ENCODE measurements at places on chromosomes 4 and X.
A peak's percentile ranks its signal among the peaks of the same experiment; 100 is the strongest.

DNA sequence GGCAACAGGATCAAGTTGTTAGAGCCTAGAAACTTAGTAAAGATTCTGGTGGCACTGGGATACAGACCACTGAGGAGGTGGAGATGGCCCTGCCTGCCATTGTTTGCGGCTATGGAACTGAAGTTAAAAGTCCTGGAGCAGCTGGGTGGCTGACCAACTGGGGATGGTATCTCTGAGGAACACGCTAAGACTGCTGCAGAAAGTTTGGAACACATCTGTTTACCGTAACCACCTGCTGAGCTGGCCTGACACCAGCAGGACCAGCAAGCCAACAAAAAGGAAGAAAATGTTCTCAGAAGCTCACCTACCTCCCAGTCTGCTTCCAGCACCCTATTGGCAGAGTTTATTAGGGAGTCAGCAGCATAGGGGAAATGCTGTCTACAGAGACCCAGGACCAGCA, 17.4 kb upstream of the PACRGL start:
- DNase-seq: no peak

DNA sequence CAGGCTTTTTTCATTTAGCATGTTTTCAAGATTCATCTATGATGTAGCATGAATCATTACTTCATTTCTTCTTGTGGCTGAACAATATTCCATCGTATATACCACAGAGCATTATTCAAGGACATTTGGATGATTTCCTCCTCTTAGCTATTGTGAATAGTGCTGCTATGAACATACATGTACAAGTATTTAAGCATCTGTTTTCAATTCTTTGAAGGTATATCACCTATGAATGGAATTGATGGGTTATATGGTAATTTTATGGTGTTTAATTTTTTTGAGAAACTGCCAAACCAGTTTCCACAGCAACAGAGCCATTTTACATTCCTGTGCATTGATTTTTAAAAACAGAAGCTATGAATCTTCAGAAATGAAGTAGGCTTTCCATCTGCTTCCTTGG, 36.1 kb upstream of the WDR19 start:
- no peak for DNase-seq

- DNase-seq: no peak
Observed at GRCh38 chrX:729583-730409, 99.2 kb downstream of the SHOX start.

- DNase-seq: peak; percentile 25
Observed at GRCh38 chr4:165440415-165441158, 61.8 kb downstream of the CPE start.

- DNase-seq: no peak
Observed at GRCh38 chr4:41014158-41014557, 200.2 kb downstream of the APBB2 start.

DNA sequence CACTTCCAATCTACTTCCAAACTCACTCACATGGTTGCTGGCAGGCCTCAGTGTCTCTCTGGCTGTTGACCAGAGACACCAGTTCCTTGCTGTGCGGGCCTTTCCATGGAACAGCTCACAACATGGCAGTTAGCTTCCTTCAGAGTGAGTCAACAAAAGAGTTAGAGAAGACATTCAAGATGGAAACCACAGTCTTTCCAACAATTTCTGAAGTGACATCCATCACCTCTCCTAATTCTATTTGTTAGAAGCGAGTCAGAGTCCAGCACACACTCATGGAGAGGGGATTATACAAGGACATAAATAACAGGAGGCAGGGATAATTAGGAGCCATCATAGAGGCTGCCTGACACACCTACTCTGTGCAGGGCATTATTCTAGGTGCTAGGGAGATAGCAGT, 62.5 kb upstream of the TMEM164 start:
- DNase-seq: no peak

- no peak for DNase-seq
Observed at GRCh38 chr4:8220661-8221450, 21.8 kb downstream of the SH3TC1 start.

DNA sequence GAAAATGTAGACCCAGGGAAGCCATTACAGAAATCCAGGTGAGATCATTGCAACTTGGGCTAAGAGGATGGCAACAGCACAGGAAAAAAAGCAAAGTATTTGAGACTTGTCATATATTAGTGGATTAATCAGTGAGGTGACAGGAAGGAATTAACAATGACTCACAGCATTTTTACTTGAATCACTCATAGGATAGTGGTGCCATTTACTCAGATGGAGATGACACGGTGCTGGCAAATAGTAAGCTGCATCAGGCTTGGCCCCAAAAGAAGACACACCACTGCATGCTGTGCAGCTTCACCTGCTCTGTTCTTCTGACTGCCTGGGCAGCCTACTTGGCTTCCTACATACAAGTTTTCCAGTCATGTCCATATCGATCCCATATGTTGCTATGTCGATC, 144.8 kb downstream of the FRYL start:
- DNase-seq: no peak

DNA sequence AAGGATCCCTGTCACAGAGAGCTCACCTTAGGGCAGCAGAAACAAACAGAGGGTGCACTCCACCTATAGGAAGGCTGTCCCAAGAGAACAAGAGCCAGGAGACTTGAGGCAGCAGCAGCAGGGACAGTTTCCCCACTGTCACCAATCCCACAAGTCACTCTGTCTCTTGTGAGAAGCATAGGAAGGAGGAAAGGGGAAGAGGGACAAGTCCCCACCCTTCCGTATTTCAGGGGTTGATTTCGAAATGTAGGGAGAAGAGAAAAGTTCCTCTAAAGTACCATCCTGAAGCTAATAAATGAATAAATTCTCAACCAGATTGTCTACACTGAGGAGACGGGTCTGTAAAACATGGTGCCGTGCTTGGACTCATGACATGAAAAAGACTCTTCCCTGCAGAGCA, 9.5 kb upstream of the TLR8 start:
- no peak for DNase-seq

DNA sequence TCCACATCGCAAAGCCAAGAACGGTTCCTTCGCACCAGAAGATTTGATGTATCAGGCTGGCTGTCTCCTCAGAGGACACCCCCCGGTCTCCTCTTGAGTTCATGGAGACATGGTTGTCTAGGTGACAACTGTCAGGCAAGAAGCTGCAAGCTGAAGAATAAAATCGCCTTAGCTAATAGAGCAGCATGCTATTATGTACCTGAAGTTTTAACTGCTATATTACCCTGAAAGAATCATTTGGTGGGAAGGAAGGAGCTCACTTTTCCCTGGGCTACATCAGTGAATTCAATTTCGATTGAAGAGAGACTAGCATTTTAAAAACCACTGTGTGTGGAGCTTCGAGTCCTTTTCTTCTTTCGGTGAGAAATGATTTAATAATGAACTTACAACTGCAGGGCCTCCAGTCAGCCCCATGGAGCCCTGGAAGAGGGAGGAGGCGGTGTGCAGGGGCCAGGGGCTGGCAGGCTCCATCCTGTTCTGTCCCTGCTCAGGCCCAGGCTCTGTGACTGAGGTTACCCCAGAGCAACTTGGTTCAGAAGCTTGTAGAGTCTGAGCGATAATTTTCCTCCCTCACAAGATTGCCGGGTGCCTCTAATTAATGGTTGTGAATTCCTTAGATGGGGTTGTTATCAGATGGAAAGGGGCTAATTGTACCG, 191.3 kb downstream of the MID1IP1 start:
- DNase-seq: no peak

GRCh38 chrX:38697461-38697860, 103.8 kb upstream of the MID1IP1 start:
- DNase-seq: no peak

- no peak for DNase-seq
Observed at GRCh38 chrX:108071578-108071977, 19.8 kb downstream of the PSMD10 start.
